ENCODE measurements at places on chromosomes 4 and X.

- no peak for DNase-seq
Observed at GRCh38 chrX:95505721-95506120, 1178.9 kb upstream of the DIAPH2 start.

DNA sequence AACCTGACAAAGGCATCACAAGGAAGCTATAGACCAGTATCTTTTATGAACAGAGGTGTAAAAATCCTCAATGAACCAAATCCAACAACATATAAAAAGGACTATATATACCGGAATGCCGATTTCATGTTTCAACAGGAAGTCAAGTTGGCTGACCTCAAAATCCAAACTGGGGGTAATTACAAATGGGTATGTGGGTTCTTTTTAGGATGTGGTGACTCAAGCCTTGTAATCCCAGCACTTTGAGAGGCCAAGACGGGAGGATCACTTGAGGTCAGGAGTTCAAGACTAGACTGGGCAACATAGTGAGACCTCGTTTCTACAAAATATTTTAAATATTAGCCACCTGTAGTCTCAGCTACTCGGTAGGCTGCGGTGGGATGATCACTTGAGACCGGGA lies 10.4 kb downstream of the PRSS48 start:
- DNase-seq: no peak

- DNase-seq: no peak
Observed at GRCh38 chr4:15893962-15894361, 44.6 kb downstream of the FGFBP1 start.

- DNase-seq: no peak
Observed at GRCh38 chr4:116059361-116059760, 945.9 kb upstream of the NDST4 start.

DNA sequence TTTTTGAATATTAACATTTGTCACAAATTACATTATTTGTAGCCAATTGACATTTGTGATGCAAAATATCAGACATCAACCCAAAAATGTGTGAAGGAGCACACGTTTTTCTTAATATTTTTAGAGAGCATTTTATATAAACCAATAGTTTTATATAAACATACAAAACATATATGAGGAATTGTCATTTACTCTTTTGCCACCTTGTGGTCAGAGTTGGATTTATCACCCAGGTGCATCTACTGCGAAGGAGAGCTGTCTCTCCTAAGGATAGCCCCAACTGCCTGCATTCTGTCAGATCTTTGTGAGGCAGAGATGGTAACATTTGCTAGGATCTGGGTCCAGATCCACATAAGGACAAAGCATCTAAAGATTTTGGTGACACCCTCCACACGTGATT lies 2.5 kb upstream of the USP27X start:
- DNase-seq: no peak

GRCh38 chrX:115191490-115192243 lies 2.5 kb downstream of the RBMXL3 start:
- no peak for DNase-seq

GRCh38 chr4:158821228-158821971 lies 52.6 kb downstream of the FNIP2 start:
- no peak for DNase-seq

GRCh38 chrX:107324493-107325310 lies 118.3 kb downstream of the DNAAF6 start:
- no peak for DNase-seq

DNA sequence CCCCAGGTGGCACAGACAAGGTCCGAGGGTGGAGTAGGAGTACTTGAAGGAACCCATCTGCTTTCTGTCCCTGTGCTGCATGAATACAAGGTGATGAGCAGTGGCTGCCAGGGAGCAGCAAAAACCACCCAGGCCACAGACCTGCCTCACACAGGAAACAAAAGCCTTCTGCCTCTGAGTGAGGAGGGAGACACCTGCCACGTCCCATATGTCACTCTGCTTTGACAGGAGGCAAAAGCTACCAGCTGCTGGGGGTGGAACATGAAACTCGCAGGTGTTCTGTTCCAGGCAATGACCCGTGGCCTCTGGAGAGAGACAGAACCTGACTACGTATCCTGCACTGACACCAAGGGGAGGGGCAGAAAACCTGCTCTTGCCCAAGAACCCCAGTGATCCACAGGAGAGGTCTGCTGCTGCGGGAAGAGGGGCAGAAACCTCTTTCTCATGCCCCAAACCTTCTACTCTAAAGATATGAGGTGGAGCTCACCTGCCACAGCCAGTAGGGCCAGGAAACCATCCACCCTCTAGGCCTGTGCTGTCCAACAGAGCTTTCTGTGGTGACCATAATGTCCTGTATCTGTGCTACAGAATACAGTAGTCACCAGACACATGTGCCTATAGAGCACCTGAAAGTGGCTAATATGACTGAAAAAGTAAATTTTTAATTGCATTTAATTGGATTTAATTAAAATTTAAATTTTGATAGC lies 172.9 kb downstream of the PRDM5 start:
- peak; percentile 10 for DNase-seq

- no peak for DNase-seq
Observed at GRCh38 chrX:41382714-41383645, 49.0 kb downstream of the DDX3X start.

GRCh38 chr4:35216636-35217035 lies 1027.7 kb downstream of the ARAP2 start:
- no peak for DNase-seq

GRCh38 chr4:124329134-124329533 lies 383.4 kb downstream of the ANKRD50 start:
- no peak for DNase-seq

- peak; percentile 26 for DNase-seq
Observed at GRCh38 chr4:78720994-78721677, 55.0 kb upstream of the BMP2K start.

- DNase-seq: no peak
Observed at GRCh38 chr4:11201256-11201655, 227.4 kb downstream of the HS3ST1 start.

DNA sequence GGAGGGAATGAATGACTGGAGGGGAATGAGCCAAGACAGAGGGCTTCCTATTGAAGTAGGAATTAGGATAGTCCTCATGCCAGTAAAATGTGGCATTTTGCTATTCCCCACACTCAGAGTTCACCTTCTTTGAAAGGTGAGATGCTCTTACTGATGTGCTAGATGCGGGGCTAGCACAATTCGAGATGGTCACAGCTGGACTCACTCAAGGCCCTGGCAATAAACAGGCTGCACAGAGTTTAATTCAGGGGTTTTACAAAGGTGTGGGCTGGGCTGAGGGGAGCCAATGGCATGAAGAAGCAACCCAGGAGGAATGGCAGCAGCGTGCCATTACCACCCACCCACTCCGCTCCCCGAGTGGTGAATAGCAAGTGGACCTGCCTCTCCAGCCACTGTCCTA lies 55.1 kb downstream of the ENPP6 start:
- DNase-seq: no peak

DNA sequence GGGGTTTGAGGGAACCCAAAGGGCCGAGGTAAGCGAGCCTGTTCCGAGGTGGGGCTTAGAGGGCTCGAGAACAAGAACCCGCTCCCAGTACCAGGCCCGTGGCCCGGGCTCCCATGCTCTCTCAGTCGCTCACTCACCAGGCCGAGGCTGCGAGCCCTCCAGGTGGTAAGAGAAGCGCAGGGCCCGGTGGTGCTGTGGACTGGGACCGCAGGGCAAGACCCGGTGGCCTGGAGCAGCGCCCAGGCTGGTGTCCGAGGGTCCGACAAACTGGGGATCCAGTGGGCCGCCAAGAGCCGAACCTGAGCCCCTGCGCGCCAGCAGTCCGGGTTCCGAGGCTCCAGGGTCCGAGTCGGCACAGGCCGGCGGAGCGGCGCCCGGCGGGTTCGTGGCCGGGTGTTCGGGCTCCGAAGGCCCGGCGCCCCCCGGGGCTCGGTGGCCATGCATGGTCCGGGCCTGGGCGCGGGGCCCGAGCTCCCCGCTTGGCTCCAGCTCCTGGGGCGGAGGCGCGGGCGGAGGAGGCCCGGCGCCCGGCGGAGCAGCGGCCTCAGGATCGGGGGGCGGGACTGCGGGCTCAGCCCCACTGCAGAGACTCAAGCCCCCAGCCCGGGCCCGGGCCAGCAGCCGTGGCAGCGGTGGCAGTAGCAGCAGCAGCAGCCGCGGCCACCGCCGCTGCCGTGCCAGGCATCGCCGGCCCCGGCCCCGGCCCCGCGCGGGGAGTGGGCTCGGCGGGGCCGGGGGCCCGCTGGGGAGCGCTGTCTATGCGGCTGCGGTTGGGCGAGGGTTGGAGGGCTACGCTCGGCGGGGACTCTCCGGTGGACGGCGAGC lies 833 bp downstream of the FGD1 start:
- DNase-seq: no peak

DNA sequence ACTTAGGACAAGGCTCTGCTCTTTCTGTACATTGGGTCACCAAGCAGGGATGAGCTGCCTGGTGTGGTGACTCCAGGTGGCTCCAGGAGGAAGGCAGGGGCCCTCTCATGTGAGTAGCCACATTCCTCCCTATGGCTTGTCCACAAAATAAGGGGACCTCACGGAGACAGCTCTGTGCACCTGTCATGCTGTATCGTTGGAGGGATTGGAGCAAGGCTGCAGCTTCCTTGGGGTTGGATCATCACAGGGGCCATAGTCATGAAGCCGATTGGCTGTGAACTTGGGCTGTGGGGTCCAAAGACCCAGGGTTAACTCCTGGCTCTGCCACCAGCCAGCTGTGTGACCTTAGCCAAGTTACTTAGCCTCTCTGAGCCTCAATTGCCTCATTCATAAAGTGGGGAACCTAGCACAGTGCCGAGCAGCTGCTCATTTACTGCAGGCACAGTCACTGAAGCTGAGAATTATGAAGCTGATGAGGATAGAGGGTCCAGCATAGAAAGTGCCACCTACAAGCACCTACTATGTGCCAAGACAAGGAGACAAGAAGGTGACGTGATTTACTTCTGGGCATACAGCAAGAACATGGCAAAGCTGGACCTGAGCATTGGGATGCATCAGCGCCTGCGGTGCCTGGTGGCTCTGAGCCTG lies 11.8 kb upstream of the KIAA0232 start:
- no peak for DNase-seq

DNA sequence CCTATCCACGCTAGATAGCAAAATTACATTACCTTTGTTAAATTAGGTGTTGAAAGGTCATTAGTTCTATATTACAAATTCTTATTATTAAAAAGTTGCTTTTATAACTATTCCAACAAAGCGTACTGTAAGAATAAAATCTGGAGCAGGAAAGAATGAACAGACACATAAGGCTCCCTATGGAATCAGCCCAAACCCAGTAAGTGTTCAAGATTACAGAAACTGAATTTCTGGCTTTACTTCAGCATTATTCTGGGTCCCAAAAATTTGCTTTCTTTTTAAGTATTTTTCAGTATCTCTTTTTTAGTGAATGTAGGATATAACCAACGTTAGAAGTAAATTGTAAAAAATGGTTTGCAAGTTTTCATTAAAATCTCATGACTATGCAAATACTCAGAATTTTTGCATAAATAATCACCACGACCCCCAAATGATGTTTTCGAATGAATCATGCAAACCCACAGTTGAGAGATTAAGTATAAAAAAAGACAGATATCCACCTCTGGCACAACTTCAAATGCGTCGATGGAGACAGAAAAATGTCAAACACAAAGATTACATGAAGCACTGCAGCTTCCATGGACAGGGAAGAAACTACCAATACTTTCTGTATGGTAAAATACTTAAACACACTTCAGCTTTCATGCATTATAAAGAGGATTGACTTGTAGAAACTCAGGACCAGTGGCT lies 238.5 kb downstream of the RASL11B start:
- no peak for DNase-seq

GRCh38 chr4:163447481-163447880 lies 26.1 kb downstream of the TKTL2 start:
- no peak for DNase-seq

GRCh38 chrX:96436105-96436504 lies 248.5 kb upstream of the DIAPH2 start:
- no peak for DNase-seq

DNA sequence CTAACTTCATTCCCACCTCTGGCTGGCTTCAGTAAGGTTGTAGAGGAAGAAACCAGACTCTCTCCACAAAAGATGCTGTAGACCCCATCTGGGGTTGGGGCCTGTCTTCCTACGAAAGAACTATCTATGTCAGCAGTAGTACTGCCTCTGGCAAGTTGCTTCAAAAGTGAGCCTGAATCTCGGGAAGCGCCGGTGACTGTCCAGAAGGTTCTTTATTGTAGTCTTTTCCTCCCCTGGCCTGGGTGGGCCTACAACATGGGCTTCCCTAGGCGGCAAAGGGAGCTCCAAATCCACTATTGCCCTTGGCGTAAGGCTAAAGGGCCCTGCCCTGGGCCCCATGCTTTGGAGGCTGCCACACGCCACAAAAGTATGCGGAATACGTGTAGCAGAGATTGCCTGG lies 38.6 kb upstream of the NYX start:
- DNase-seq: no peak

- DNase-seq: no peak
Observed at GRCh38 chr4:55865228-55865806, 11.9 kb downstream of the EXOC1 start.

DNA sequence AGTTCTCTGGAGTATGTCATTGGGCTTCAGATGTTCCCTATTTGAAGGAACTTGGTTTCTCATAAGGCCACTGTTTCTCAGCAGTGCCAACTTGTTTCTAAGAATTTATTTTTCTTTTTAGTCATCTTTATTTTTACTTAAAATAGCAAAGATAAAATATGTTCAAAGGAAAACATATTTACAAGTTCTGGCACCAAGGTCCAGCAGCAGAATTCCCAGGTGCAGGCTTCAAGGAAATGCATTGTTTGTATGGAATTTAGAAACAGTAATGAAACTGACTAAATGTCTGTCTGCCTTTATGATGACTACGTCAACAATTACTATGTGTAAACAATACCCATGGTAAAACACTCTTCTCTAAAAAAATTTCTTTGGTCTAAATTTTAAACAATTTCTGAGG lies 109.6 kb downstream of the IL15 start:
- no peak for DNase-seq

GRCh38 chrX:67612231-67612630 lies 68.4 kb downstream of the AR start:
- DNase-seq: no peak

GRCh38 chrX:72347366-72347765 lies 41.7 kb upstream of the CITED1 start:
- no peak for DNase-seq

DNA sequence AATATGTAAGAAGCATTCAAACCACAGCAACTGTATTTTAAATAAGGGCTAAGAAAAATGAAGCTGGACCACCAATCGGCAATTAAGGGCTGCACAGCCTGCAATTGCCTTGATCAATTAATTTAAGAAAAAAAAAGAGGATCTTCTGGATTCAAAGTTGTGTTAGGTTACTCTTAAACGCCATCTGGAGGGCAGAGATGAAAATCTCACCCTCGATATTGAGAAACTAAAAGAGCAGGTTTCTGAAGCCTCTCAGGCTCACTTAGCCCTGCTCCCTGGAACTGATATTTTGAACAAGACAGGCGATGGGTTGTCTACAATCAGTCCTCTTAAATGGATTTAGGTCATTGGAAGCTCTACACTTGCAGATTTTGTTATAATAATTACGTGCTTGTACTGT lies 579.4 kb downstream of the GRXCR1 start:
- DNase-seq: no peak

- no peak for DNase-seq
Observed at GRCh38 chrX:47223476-47224250, 5.2 kb downstream of the CDK16 start.

- DNase-seq: no peak
Observed at GRCh38 chrX:23854945-23855344, 52.8 kb downstream of the APOO start.

Measured in natural killer cell (primary cell).